Activated gamma-delta T cell treated with Interleukin-2 at 50 U/mL for 16 hours (primary cell): ENCODE measurements at places on chromosomes 12 and 14.
A peak's percentile ranks its signal among the peaks of the same experiment; 100 is the strongest.

GRCh38 chr12:1094714-1095113 lies 103.7 kb downstream of the ERC1 start:
- no peak for DNase-seq

GRCh38 chr12:11967376-11968047 lies 103.2 kb upstream of the BCL2L14 start:
- DNase-seq: no peak

GRCh38 chr12:19244312-19244711 lies 114.8 kb downstream of the PLEKHA5 start:
- DNase-seq: no peak

GRCh38 chr12:7512553-7512952 lies 9.0 kb upstream of the CD163 start:
- DNase-seq: no peak

GRCh38 chr12:110921262-110921661 lies 883 bp upstream of the MYL2 start:
- no peak for DNase-seq

GRCh38 chr12:3041558-3042164 lies 35.5 kb upstream of the TSPAN9 start:
- peak; percentile 24 for DNase-seq

DNA sequence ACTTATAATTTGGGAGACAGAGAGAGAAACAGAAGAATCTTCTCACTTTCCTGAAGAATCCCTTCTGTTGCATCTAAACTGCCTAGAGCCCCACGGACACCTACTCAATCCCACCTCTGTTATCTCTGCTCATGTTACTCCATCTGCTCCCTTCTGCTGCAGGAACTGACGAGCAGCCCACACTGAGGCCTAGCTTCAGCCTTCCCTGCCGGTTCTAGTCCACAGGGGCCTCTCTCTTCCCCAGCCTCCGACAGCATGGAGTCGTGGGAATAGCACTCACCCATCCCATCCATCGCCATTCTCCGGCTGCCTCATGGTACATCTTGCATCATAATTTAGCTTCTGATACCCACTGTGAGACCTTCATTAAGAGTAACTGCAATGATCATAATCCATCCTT lies 4.0 kb downstream of the RAB15 start:
- DNase-seq: no peak

- DNase-seq: no peak
Measured at GRCh38 chr14:64845878-64846277, 33.8 kb downstream of the SPTB start.

DNA sequence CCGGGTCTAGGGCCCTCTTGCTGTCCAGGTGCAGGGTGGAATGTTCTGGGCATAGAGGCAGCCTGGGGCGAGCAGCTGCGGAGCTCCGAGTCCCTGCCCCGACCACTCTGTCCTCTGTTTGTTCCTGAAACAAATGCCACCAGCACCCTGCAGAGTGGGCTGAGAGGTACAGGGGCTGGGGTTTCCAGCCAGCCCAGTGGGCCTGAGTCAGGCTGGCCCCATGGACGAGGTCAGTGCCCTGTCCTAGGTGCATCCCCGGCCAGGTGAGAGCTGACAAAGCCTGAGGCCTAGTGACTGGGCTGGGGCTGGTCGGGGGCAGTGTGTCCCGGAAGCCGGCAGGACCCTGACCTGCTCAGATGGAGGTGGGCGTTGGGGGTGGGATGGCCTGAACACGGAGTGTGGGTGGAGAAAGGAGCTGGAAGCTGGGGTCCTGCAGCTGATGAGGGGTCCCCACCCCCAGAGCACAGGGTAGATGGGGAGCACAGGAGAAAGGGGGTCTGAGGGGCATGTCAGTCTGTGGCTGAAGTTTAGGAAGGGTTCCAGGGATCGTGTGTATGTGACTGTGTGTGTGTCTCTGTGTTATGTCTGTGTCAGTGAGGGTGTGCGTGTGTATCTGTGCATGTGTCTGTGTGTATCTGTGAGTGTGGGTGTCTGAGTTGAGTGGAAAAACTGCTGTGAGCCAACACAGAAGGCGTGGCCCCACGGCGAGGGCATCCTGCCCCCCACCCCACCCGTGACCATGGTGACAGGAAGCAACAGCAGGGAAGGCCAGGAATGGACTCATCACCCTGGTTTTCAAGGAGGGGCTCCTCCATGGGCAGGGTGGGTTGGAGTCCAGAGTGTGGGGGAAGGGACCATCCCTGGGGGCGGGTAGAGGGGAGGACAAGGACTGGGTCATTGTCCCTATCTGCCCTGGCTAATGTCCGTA lies 2.4 kb upstream of the CRIP1 start:
- DNase-seq: no peak

DNA sequence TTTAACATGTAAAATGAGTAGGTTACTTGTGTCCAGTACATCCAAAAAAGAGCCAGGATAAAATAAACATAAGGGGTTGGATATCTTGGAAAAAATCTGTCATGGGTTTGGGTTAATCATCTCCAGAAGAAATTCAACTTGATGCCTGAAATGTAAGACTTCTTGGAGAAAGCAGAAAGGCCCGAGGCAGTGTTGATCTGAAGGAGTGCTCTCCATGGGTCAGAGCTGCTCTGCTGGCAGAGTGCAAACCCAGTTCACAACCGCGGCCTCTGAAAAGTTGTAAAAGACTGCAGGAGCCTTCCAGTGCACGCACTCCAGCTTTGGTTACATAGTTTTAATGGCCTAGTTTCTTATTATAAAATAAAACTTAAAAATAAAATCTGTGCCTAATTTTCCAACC lies 97.3 kb upstream of the ALX1 start:
- DNase-seq: no peak
